NCI-H1417 (cell line): ENCODE measurements at places on chromosomes 11 and 22.

- no peak for DNase-seq
These were observed 2.2 kb upstream of the RANBP1 start for GRCh38 chr22:20113551-20114310.

GRCh38 chr11:67432655-67433349 lies 4.5 kb downstream of the RPS6KB2 start:
- no peak for DNase-seq

- DNase-seq: no peak
These were observed 9.7 kb downstream of the MRGPRF start for GRCh38 chr11:69003301-69003865.

- DNase-seq: no peak
These were observed 6.9 kb upstream of the CNTF start for GRCh38 chr11:58615559-58615958.

DNA sequence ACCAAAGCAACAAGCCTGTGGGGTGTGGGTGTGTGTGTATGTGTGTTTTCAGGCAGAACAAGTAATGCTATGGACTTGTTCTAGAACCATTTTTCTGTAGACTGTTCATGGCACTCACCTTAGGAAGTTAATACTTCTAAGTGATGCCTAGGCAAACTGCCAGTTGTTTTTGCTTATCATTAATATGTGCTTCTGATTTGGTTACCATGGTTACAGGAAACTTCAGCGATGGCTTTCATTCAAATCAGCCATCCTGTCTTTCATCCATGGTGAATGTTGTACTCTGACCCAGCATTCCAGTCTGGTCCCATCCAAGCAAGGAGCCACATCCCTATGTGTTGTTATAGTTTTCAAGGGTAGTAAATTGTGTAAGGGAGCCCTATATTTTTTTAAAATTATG lies 49.8 kb upstream of the ARHGAP20 start:
- DNase-seq: no peak

DNA sequence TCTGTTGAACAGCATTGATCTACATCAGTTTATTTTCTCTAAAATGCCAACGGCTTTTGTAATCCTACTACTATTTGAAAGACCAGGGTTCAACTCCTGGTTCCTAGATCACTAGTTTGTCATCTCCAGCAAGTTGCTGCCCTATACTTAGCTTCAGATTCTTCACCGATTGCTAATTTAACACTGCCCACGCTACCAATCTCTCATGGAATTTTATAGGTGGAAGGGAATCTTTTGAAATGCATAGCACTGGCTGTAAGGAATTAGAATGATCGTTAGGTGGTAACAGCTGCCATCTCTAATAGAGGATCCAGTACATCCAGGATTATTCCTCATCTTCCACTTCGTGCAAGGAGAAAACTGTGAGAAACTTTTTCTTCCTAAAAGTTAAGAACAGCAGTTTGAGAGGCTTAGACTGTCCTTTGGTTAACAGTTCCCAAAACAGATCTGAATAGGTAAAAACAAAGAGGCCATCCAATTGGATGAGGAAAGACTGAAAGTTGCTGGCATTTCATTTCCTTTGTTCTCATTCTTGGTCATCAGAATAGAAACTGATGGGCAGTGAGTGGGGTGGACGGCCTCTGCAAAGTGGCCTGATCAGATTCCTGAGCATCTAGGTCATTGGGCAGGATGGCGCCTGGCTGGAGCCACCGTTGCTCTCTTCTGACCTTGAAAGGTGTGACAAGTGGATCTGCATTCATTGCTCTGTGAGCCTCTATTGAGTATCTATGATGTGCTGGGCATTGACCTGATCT lies 236.3 kb upstream of the SORL1-AS1 start:
- no peak for DNase-seq

DNA sequence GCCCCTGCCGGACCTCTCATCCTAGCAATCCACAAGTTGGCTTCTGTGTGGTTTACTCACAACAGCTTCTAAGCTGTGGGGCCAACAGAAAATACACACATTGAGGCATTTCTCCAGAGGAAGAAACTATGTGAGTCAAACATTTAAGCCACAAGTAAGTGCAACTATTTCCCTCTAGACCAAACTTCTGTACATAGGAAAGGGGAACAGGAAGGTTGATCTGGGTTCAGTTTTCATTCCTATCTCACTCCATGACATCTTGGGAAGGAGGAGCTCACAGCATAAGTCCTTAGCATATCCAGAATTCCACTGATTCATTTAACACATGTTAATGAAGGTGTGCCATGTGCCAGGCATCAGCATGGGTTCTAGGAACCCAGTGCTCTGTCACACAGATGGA lies 72.8 kb upstream of the PICALM start:
- no peak for DNase-seq

- no peak for DNase-seq
These were observed 81.4 kb downstream of the SFI1 start for GRCh38 chr22:31577711-31578110.

DNA sequence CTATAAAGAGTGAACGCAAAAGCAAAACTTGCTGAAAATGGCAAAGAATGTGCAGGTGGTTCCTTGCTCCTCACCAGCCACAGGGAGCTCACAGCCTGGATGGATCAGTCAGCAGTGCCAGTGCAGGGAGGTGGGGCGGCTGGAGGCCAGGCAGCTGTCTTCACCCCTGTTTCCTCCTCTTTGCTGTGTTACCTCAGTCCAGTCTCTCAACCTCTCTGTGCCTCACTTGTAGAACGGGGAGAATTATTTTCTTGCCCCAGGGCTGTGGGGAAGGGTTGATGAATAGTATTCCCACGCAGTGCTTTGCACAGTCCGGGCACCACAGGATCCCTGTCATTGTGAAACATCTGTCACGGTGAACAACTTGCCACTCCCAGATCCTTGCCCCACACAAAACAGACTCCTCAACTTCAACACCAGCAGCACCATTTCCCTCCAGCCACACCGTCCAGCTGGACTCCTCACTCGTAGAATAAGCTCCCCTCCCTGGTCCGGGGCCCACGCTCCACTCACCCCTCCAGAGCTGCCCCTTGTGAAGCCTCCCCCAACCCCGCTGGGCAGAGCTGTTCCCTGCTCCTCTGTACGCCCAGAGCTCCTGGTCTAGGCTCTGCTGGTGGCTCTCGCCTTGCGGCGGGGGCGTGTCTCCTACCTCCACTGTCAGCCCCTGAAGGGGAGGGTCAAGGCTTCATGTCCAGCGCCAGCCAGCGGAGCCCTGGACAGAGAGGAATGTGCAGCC lies 27.7 kb downstream of the MPPED1 start:
- DNase-seq: no peak

GRCh38 chr22:50731811-50732624 lies 6.0 kb upstream of the ACR start:
- DNase-seq: peak; percentile 4

DNA sequence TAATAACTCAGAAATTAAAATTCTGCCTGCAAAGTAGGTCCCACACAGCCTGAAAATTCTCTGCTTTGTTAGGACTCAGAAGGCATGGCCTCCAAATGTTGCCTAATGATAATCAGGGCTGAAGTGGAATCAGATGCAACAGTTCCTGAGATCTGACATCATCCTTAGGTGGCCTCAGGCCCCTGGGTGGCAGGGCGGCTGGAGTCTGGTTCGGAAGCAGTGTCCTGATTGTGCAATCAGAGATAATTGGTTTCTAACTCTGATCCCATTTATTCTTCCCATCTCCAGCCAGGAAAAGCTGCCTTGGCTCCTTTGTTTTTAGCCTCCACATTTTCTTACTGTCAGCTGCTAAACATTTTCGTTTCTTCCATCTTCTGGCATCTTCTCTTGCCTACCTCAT lies 399.3 kb downstream of the OPCML start:
- DNase-seq: no peak

DNA sequence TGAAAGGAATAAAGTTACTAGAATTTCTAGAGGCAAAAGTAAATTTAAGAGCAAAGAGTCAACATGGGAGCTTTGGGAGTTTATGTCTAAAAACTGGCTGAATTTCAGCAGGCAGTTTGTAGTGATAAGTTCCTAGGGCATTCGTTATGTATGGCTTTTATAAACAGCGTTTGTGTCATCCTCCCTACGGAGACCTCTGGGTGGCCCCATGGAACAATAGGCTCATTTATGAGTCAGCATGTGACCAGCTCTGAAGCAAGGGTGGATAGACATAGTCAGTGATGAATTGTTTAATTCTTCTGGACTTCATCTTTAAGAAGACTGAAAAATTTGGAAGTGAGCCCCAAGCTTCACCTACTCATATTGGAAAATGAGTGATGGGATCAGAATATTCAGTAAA lies 37.1 kb downstream of the SVIP start:
- peak; percentile 27 for DNase-seq

GRCh38 chr11:128357073-128357472 lies 230.3 kb downstream of the ETS1 start:
- no peak for DNase-seq

DNA sequence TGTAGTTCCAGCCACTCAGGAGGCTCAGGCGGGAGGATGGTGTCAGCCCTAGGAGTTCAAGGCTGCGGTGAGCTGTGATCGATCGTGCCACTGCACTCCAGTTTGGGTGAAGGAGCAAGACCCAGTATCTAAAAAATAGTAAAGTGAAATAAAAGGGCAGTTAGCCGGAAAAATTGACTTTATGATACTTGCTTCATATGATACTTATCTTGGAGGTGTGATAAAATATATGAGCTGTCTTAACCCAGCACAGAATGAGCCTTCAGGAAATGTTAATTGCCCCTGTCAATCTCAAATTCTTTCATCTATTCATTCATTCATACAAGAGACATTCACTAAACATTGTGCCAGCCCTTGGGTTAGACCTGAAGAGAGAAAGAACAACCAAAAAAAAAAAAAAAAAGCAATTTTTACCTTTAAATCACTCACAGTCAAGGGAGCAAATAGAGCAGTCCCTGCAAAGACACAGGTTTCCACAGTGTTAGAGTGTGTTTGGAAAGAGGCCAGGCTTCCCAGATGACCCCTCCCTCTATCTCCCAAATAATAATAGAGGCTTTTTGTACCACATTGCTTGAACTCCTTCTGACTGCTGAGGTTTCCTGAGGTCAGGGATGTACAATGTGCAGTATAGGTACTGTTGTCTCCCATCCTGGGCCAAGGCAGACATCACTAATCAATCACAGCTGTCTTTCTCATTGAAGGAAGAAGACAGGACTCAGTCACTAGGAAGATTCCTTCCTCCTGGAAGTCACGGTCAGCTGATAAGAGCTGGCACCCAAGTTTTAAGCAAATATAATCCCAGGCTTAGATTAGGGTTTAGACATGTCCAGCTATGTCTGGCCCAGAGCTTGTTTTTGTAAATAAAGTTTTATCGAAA lies 454.6 kb downstream of the MIAT start:
- DNase-seq: no peak

- DNase-seq: no peak
These were observed 10.2 kb downstream of the GNB1L start for GRCh38 chr22:19844377-19845053.

- DNase-seq: no peak
These were observed 11.8 kb downstream of the GTSE1 start for GRCh38 chr22:46308283-46308988.

DNA sequence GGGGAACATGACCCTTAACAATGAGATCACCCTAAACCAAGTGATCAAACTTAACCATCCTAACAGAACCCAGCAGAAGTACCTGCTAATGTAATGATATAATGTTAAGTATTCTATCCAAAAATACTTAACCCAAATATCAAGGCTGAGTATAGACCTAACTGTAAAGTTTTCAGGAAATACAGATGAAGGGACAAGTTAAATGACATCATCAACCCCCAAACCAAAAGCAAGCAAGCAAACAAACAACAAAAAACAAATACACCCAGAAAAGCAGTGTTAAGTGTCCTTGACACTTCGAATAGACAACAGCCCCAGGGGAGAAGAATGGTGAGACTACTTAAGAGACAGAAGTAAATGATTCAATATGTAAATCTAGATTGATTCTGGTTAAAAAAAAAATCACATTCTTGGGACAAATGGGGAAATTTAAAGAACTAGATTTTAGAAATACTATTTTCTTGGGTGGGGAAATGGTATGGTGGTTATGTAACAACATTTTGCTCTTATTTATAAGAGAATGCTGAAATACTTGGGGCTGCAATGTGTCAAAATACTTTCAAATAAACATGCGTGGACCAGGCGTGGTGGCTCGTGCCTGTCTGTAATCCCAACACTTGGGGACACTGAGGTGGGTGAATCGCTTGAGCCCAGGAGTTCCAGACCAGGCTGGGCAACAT lies 2.5 kb downstream of the CSTF3 start:
- DNase-seq: no peak

GRCh38 chr11:22778642-22779041 lies 51.0 kb downstream of the SVIP start:
- DNase-seq: peak; percentile 38

DNA sequence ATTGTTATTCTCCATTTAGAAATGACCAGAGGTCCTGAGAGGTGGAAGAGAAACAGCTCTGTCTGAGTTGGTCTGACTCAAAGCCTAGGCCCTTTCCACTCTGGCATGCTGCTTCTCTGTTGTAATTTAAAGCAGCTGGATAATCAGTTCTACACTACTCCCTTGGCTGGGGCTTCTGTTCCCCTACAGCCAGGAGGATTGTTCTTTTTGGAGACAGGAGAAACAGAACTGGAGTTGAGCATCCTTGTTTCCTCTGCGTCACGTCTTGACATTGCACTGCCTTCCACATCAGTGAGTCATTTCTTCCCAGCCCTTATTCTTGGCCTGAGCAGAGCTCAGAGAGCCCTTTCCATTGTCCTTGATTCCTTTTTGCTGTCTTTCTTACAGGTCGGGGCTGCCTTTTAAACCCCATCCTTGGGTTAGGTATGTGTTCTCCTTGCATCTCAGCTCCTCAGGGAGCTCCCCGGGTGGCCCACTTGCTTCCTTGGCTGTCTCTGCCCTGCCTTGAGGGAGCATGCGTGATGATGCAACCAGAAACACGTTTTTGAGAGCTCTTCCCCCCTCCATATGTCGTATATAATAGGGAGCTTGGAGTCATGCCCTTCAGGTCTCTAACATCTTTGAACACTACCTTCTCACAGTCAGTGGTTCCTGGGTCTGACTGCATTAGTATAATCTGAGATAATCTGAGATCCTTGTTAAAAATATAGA lies 35.7 kb downstream of the CYB5R2 start:
- DNase-seq: no peak

DNA sequence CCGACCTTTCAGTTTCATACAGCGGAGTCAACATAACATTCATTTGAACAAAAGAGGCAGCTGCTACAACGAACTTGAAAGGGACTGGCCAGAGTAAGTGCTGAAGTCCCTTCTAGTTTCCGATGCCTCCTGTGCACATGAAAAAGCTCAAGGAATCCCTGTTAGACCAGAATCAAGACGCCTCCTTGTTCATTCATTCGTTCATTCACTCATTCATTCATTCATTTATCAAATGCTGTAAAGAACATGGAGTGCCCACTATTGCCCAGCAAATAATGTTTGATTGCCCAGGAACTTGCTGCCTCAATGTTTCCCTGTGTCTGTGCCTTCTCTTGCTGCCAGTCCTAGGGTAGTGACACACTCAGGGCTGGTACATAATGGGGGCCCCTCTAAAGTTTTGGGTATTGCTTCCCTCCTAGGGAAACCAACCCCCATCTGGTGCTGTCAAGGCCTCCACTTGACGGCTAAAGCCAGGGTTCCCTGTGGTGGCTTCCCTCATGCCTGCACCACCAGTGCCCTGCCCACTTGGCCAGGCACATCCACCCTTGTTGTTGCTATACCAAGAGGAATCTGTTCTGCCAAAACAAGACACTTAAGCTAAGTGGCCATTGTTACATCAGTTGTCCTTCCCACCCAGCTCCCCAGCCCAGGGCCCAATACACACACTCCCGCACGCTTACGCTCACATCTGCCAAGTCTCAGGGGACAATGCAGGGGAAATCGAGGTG lies 3.8 kb downstream of the TMPRSS13 start:
- no peak for DNase-seq
